NCI-H187 treated with DMSO at 0.1 percent for 48 hours (cell line): ENCODE measurements at places on chromosomes 4 and X.

DNA sequence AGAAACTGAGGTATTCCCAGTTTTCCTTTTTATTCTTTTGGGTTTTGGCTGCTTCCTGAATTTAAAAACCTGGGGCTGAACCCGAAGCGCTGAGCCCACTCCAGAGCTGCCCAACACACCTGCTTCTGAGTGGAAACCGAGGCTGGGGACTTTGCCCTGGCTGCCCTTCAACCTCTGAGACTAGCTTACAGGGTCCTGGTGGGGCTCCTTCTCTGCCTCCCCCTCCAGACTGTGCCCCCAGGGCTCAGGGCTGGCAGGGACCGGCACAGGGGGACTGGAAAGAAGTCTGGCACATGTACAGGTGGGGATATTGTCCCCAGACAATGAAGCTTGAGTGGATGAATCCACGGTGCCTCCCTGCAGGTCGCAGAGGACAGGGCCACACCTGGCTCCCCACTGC lies 240.4 kb upstream of the PSAPL1 start:
- no peak for DNase-seq

DNA sequence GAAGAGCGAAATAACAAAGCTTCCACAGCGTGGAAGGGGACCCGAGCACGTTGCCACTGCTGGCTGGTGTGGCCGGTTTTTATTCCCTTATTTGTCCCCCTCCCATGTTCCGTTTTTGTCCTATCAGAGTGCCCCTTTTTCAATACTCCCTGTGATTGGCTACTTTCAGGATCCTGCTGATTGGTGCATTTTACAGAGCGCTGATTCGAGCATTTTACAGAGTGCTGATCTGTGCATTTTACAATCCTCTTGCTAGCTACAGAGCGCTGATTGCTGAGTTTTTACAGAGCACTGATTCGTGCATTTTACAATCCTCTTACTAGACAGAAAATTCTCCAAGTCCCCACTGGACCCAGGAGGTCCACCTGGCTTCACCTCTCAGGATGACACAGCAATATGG lies 250.9 kb upstream of the EPHA5 start:
- no peak for DNase-seq

DNA sequence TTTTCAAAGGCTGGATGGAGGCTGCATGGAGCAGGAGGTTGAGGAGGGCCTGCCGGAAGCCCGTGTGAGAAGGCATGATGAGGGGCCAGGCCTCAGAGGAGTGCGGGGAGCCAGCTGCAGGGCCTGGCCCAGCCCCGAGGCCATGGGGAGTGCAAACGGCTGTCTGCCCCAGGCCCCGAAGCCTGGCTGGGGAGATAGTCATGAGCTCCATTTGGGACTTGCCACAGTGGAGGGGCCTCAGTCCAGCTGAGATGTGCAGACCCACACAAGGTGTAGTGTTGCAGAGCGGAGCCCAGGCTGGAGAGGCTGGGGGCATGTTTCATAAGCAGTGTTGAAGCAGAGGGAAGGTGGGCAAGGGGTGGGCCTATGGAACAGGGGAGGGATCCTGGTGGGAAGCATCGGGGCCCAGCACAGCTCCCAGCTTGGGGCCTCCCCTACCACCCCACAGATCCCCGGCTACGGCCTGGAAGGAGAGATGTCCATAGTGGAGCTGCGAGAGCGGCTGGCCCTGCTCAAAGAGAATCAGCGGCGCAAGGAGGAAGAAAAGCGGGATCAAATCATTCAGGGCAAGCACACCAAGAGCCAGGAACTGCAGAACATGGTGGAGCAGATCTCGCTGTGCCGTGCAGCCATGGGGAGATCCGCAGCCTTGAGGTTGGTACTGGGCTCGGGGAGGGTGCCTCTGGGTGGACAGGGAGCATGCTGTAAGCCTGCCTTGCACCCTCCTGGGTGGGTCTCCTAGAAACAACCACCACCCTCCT lies 9.1 kb upstream of the RNF4 start:
- no peak for DNase-seq

- no peak for DNase-seq
These were observed 24.5 kb downstream of the RUFY3 start for GRCh38 chr4:70746179-70746839.

- DNase-seq = no peak
These were observed 94.4 kb downstream of the ABCB7 start for GRCh38 chrX:75061701-75062100.

GRCh38 chr4:145886871-145887240 lies 51.8 kb downstream of the ZNF827 start:
- no peak for DNase-seq
